Heart right ventricle (tissue), 16 donors: ENCODE measurements at places on chromosomes 7 and 10. TPM values are rescaled to one million over a fixed set of nuclear protein-coding genes. Genes with fewer than 3 reads are reported as not detected.

Gene ABCB8
- 27.0 TPM for total RNA-seq

Gene NPSR1
- total RNA-seq: not detected

Gene CDHR3
- total RNA-seq: 13.2 TPM

Gene MSS51
- 5.0 TPM for total RNA-seq

Gene TMEM236
- total RNA-seq: 0.33 TPM

Gene BET1
- total RNA-seq: 12.1 TPM

Gene GJD4
- total RNA-seq: not detected

Gene HOGA1
- total RNA-seq: 8.9 TPM

Gene C10orf62
- total RNA-seq: 0.97 TPM

Gene FAM20C
- total RNA-seq: 17.2 TPM

Gene FAM237B
- total RNA-seq: not detected

DNA sequence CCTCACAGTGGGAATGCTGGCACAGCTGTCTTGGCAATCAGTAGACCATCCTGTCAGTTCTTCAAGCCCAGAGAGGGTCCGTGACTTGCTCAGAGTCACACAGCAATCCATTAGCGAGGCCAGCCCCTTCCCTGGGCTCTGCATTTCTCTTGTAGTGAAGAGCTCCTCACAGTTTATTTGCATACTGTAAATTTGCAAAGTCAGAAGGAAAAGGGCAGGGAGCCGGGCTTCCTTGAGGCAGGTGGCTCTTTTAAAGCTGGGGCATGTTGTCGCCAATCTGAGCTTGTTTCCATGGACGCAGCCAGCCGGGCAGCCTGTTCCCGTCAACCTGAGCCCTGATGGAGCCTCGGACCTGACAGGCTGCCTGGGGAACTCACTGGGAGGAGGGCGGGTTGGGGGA lies 123.4 kb downstream of the CUX1 start:
- DNase-seq: peak; percentile 34

DNA sequence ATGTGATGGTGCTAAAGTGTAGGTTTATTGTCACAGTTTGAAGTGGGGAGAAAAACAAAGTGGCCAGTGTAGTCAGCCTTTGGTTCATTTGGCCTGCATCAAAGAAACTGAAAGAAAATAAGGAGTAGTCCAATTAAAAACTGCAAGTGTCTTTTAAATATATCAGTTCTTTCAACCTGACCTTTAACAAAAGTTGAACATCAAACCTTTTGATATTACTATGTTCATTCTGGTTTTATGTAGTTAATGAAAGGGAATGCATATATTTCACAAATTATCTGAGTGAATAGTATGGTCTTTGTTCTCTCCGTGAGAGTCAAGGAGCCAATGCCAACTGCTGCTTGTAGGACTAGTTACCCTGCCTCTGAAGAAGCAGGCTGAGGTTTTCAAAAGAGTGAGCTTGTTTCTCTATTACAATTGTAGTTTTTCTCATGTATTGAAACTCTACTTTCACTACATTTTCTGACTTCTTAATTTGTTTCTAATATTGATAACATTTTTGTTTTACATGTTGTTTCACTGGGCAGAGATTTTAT lies 1160.8 kb upstream of the LRRTM3 start:
- DNase-seq: no peak

DNA sequence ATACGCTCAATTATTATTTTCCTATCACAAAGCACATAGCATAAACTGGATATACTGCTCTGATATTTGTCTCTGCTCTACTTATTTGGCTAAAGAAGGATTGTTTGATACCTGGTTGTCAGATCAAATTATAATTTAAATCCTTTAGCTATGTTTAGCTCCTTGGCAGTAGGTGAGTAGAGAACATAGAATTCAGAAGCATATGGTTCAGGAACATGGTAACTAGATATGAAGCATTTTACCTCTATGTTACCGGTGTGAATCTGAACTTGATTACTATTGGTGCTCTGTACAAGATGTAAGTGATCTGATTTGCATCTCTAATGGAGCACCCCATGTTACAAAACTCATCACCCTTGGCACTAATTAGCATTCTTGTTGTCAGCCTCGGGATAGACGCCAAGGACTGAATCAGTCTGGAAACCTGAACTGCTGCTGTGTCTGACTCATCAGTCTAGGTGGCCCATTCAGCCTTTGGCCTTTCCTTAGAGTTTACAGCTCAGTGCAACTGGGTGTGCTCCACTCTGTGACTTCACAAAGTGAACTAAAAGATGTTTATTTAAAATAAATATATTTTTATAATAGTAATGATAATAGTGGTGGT lies 12.3 kb upstream of the MYPN start:
- no peak for DNase-seq

DNA sequence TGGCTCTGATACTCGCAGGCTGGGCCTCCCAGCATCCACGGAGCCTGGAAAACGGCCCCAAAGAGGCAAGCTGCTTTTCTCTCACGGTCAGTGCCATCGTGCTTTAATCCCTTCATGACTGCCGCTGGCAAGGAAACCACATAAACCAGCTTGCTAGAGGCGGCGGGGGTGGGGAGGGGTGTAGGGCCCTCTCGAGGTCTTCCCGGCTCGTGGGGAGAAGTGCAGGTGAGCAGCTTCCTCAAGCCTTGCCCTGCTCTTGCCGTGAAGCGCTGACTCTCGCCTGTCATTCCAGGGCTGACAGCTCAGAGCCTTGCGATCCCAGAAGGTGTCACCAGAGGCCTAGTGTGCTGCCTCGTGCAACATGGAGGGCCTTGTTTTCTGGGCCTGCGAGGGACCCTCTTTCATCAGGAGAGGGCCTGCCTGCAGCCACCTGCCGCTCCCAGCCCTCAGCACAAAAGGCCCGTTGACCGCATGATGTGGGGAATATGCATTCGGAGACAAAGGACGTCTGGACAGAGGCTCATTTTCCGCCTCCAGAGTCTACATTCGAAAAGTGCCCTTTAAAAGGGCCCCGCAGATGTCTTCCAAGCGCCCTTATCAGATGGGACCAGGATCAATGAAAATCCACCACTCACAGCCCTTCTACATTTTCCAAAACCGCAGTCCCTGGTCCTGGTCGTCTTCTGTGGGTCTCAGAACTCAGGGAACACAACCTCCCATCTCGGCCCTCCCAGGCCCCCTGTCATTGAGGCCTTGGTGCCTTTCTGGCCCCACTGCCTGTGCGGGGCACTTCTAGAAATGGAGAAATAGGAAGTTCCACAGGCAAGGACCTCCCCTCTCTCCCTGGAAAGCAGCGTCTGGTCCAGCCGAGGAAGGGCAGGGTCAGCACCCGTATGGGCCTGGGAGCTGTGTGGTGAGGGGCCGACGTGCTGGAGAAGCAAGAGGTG lies 58.7 kb downstream of the ZRANB1 start:
- no peak for DNase-seq

DNA sequence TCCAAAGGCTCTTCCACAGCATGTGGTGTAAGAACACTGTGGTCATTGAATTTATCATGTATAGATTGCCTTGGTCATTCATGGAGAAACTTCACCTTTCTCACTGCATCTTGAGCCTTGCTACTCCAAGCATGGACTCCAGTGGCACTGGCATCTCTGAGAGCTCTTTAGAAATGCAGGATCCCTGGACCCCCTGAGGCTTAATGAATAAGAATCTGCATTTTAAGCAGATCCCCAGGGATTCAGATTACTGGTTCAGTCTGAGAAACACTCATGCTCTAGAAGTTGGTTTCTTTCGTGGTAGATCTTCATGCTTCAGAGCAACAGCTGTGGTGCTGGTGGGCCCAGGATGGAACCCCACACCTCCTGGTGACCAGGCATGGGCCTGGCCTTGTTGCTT lies 63.2 kb downstream of the CFAP58 start:
- no peak for DNase-seq

- no peak for DNase-seq
These were observed 180.0 kb downstream of the PDE1C start for GRCh38 chr7:31890198-31890597.

DNA sequence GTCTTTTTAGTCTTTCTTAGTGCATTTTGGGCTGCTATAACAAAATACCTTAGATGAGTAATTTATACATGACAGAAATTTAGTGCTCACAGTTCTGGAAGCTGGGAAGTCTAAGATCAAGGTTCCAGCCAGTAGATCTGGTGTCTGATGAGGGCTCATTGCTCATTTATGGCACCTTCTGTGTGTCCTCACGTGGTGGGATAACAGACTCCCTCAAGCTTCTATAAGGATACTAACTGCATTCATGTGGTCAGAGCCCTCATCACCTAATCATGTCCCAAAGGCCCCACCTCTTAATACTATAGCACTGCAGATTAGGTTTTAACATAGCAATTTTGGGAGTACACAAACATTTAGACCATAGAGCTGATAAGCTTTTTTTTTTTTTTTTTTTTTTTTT lies 80.4 kb downstream of the ZNRF2 start:
- DNase-seq: no peak

- peak; percentile 60 for DNase-seq
These were observed 57.1 kb downstream of the STK17A start for GRCh38 chr7:43639858-43640491.

DNA sequence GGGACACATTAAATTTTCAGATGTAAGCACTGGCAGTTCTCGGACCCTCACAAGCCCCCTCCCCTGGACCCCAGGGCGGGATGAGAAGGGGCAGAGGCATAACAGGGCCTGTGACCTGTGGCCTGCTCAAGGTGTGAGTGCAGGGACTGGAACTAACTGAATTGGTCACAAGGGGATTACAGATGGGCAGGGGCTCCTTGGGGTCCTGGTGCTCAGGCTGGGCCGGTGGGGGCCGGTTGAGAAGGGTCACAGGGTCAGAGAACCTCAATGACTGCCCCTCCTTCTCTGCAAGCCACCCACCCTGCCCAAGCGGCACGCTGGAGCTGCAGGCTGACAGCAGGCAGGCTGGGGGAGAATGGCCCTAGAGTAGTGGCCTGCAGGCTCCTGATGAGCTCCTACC lies 80.8 kb upstream of the PCBD1 start:
- no peak for DNase-seq

- no peak for DNase-seq
These were observed 530.2 kb upstream of the FZD8 start for GRCh38 chr10:36171953-36172940.

GRCh38 chr10:98349508-98349922 lies 65.5 kb downstream of the PYROXD2 start:
- peak; percentile 54 for DNase-seq

DNA sequence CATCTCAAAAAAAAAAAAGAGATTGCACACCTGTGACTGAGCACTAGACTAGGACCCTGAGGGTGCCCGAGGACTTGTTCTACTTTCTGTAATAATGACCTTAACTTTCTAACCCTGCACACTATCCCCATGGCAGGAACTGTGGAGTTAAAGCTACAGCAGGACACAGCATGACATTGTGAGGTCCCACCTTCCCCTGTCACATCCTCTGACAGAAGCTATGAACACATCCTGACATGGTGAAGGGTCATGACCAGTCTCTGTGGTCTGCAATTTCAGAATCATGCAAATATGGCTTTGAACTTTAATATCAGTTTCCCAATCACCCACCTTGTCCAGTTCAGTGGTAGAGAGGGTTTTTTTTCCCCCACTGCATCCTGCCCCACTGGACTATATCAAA lies 18.5 kb upstream of the SAR1A start:
- DNase-seq: no peak

GRCh38 chr7:135355377-135356048 lies 121.9 kb downstream of the STRA8 start:
- DNase-seq: no peak

- DNase-seq: no peak
These were observed 220.3 kb downstream of the HGF start for GRCh38 chr7:81549484-81550016.

DNA sequence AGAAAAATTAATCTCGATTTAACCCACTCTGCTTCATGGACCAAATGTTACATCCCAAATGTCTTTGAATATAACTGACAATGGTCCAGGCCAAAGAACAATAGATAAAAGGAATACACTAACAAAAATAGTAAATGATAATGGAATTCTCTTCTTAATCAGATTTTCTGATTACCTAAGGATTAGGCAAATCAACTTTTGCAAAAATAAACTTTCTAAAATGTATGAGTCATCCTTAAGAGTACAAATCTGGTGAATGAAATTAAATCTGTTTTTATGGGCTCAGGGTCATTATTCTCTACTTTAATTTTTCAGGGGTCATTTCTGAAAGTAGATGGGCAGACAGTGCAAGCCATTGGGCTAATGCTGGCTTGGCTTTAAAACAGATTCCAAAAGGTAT lies 102.1 kb upstream of the FAM13C start:
- DNase-seq: no peak

- no peak for DNase-seq
These were observed 526.3 kb upstream of the SEMA3D start for GRCh38 chr7:85713171-85713570.

GRCh38 chr7:85714043-85714578 lies 527.3 kb upstream of the SEMA3D start:
- no peak for DNase-seq

GRCh38 chr10:108180878-108181277 lies 1016.4 kb upstream of the SORCS1 start:
- no peak for DNase-seq

- DNase-seq: no peak
These were observed 307.9 kb downstream of the PARD3 start for GRCh38 chr10:34507217-34507616.

DNA sequence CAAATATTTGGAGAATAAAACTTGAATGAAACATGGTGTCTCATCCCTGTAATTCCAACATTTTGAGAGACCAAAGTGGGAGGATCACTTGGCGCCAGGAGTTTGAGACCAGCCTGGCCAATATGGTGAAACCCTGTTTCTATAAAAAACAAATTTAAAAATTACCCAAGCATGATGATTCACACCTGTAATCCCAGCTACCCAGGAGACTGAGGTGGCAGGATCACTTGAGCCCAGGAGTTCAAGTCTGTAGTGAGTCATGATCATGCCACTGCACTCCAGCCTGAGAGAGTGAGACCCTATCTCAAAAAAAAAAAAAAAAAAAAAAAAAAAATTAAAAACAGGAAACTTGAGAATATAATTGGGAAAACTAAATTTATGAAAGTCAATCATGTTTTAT lies 481.1 kb downstream of the SEMA3D start:
- no peak for DNase-seq

DNA sequence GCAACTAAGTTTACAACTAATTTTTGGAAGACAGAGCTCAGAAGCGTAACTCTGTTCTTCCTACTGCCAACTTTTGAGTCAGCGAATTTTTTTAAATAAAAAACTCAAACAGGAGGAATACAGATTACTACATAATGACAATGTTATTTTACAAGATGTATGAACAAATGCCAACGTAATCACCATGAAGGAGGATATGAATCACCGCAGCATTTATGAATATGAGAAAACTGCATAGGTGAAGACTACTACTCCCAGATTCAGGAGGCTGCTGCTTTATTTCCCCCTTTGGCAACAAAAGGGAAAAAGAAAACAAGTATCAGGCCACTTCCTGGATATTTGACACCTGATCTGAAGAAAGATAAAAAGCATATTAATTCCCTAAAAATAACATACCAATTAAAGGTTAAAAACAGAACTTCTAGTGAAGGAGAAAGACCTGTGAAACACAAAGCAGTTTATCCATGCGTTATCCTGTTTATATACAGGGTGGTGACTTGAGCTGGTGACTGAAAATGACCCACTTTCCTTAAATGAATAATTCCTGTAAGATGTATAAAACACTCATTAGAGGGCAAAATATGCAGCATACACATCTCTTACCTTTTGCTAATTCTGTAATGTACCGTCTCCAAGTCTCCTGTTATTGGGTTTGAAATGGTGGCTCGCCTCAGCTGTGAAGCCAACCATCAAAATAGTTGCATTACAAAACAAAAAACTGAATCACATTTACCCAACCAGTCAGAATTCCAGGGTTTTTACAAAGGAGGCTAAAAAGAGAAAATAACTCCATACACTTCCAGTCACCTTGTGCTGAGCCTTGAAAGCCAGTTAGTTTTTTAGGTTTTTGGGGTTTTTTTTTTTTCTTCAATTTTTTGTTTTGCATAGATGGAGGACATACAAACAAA lies 52.0 kb downstream of the P4HA1 start:
- no peak for DNase-seq
